ENCODE measurements at places on chromosomes 5 and 9. TPM values are rescaled to one million over a fixed set of nuclear protein-coding genes. Genes with fewer than 3 reads are reported as not detected.

DNA sequence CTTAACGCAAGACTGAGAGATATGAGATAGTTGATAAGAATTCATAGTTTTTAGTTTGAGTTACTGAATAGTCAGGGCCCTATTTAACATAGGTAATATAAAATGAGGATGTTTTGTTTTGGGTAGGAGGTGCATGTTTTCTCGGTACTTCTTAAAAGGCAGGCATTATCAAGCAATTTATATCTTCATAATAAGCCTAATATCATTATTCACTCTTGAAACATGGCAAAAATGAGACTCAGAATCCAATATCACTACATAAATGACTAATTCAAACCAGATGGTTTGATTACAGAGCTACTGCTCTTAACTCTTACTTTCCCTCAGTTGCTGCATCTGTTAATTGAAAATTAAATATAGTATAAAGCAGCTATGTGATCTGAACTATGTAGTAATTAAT, 2038.7 kb downstream of the EFNA5 start:
- no peak for DNase-seq

DNA sequence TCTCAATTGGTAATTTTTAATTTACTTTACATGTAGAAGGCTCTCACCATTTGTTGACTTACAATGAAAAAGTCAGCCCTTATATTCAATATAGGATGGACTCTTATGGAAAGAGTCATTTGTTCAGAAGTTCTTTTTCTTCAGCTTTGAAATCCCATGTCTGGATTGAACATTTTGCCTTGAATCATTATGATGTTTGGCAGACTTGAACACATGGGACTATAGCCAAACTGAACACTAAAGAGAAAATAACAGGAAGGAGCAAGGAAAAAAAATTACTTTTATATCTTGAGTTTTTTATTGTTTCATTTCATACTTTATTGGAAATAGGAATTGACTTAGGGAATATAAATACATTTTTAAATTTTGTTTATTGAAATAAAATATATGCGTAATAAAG, 1503.0 kb downstream of the EFNA5 start:
- DNase-seq, result no peak

DNA sequence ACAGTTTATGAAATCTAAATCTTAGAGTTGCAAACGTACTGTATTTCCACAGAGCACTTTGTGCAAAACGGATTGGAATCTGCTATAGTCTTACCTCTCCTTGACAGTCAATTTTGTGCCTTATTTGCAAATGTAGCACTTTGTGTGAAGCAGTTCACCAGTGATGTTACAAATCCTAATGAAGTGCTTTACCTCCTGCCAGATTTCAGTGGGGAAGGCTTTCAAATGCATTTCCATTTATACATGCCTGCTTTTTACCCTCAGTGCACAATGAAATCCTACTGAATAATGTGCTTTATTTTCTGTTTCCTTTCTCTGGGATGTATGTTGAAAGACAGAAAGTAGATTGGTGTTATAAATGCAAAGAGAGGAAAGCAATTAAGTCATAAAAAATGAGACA, 2141.6 kb upstream of the C9orf72 start:
- no peak for DNase-seq

The FOXD4L3 gene
- total RNA-seq, result not detected

The C5orf58 gene
- total RNA-seq, result not detected

The FEM1C gene
- total RNA-seq, result 11.7 TPM

The PCDH1 gene
- total RNA-seq, result 3.3 TPM

The CDH9 gene
- not detected for total RNA-seq

All from NCI-H460 (cell line).